ENCODE measurements at places on chromosomes 1 and 21.

GRCh38 chr21:26148071-26148839 is 22.3 kb downstream of the APP start:
- DNase-seq = no peak
- no peaks in the 10 kb centered on the region for H3K36me3 ChIP-seq
- H3K4me1 ChIP-seq = peaks cover 6% of the 10 kb centered on the region
- H3K27me3 ChIP-seq = no peaks in the 10 kb centered on the region
- peak overlapping the region; percentile 79 for H3K27ac ChIP-seq

DNA sequence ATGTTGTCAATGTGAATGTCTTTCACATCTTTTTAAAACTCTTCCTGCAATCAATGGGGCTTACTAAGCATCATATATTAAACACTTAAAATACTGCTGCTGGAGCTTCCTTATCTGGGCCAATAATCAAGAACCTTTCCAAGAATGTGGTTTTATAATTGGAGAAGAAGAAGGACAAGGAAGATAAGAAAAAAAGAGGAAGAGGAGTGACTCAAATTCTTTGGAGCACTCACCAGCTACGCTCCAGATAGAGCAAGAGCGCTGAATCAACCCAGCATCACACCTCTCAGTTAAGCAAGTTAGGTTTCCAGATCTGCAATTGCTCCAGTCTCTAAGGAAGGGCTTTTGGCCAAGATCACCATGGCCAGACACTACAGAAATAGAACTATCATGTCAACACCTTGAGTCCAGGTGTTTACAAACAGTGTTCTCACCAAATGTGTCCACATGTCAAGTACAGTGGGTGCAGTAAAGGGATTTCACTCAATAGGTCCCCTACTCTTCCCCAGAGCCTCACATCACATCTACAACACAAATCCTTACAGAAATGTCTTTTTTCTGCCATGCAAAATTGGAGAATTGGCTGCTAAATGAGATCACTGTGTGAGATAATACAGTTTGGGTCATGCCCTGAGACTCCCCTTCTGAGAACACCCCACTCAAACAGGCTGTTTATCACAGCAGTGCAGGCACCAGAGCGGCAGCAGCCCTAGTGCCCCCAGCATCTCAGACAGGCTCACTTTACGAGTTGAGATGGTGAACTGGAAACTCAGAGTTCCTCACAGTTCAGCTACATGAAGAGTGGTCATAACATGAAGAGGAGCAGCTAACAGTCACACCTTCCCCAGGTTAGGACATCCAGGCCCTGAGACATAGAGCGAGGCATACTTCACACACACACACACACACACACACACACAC is 1.7 kb upstream of the SPRR2B start:
- DNase-seq = no peak
- no peak overlapping the region for H3K4me3 ChIP-seq
- no peak overlapping the region for H3K27ac ChIP-seq
- H3K4me1 ChIP-seq = no peaks in the 10 kb centered on the region

GRCh38 chr1:93713341-93713740 is 31.7 kb upstream of the BCAR3 start:
- no peaks in the 10 kb centered on the region for H3K36me3 ChIP-seq
- no peak overlapping the region for H3K27ac ChIP-seq
- no peaks in the 10 kb centered on the region for H3K4me1 ChIP-seq
- no peaks in the 10 kb centered on the region for H3K27me3 ChIP-seq
- peak; percentile 2 for DNase-seq

GRCh38 chr1:63807046-63807445 is 33.2 kb downstream of the ROR1 start:
- H3K27ac ChIP-seq = no peak overlapping the region
- no peak overlapping the region for H3K4me3 ChIP-seq

GRCh38 chr1:27053977-27054753 is 41.5 kb upstream of the TENT5B start:
- DNase-seq = no peak
- no peak overlapping the region for H3K4me3 ChIP-seq
- H3K27me3 ChIP-seq = no peaks in the 10 kb centered on the region
- no peaks in the 10 kb centered on the region for H3K4me1 ChIP-seq
- no peak overlapping the region for H3K27ac ChIP-seq

DNA sequence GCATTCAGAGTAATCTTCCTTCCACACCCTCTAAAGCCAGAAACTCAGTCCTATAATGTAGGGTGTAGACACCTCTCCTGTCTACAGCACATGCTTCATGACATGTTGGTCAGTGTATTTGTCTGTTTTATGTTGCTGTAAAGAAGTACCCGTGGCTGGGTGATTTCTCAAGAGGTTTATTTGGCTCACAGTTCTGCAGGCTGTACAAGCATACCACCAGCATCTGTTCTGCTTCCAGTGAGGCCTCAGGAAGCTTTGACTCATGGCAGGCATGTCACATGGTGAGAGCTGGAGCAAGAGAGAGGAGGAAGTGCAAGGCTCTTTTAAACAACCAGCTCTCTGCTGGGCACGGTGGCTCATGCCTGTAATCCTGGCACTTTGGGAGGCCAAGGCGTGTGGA is 12.1 kb downstream of the PLOD1 start:
- H3K27ac ChIP-seq = no peak overlapping the region
- no peak overlapping the region for H3K4me3 ChIP-seq
- H3K27me3 ChIP-seq = no peaks in the 10 kb centered on the region
- H3K36me3 ChIP-seq = peaks cover 16% of the 10 kb centered on the region
- no peaks in the 10 kb centered on the region for H3K4me1 ChIP-seq

GRCh38 chr1:160251687-160252526 is 10.4 kb downstream of the DCAF8 start:
- H3K27me3 ChIP-seq = no peaks in the 10 kb centered on the region
- H3K4me3 ChIP-seq = no peak overlapping the region
- DNase-seq = no peak

GRCh38 chr1:41659159-41659495 is 174.6 kb upstream of the EDN2 start:
- no peak overlapping the region for H3K27ac ChIP-seq
- H3K36me3 ChIP-seq = no peaks in the 10 kb centered on the region
- H3K4me1 ChIP-seq = peaks cover 4% of the 10 kb centered on the region
- no peaks in the 10 kb centered on the region for H3K27me3 ChIP-seq
- DNase-seq = no peak

- peaks cover 3% of the 10 kb centered on the region for H3K4me1 ChIP-seq
- no peaks in the 10 kb centered on the region for H3K27me3 ChIP-seq
- peak overlapping the region; percentile 51 for H3K4me3 ChIP-seq
- peak overlapping the region; percentile 24 for H3K27ac ChIP-seq
- no peaks in the 10 kb centered on the region for H3K36me3 ChIP-seq
- no peak for DNase-seq
These were observed 2.1 kb downstream of the ADAMTS4 start for GRCh38 chr1:161196521-161197451.

DNA sequence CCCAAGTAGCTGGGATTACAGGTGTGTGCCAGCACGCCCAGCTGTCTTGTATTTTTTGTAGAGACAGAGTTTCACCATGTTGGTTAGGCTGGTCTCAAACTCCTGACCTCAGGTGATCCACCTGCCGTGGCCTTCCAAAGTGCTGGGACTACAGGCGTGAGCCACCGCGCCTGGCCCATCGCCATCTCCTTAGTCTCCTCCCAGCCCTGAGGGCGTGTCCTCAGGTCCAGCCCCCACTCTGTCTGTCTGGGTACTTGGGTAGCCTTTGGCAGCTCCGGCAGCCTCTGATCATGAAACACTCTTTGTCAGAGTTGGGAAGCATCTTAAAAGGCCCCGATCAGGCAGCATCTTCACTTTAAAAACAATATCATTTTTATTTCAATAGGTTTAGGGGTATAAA is 90.3 kb upstream of the DISP3 start:
- no peaks in the 10 kb centered on the region for H3K36me3 ChIP-seq
- no peaks in the 10 kb centered on the region for H3K4me1 ChIP-seq
- H3K27ac ChIP-seq = no peak overlapping the region
- H3K27me3 ChIP-seq = no peaks in the 10 kb centered on the region

DNA sequence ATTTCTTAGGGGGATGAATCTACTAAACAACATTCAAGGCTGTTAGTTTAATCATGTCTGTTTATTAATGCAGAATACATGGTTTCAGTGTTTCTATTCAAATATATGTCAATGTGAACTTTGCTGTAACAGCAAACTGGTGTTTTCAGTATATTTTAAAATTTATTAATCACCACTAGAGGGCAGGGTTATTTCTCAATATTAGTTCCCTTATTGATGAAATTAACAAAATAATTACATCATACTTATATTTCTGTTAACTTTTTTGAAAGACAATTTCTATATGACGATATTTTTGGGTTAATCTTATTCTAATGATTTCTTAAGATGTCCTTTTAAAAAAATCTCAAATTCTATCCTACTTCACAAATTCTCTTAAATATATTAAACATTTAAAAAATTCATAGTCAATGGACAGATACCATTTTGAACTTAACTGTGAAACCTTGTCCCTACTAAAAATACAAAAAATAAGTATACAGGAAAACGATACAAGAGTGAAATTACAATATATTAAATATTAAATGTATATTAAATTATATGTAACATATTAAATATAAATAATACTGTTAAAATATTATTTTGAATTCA is 1034.1 kb upstream of the PRMT6 start:
- DNase-seq = no peak
- H3K27ac ChIP-seq = no peak overlapping the region
- no peaks in the 10 kb centered on the region for H3K4me1 ChIP-seq
- no peaks in the 10 kb centered on the region for H3K36me3 ChIP-seq

GRCh38 chr1:28950449-28950848 is 36.1 kb downstream of the EPB41 start:
- no peaks in the 10 kb centered on the region for H3K36me3 ChIP-seq
- no peak for DNase-seq
- no peak overlapping the region for H3K4me3 ChIP-seq
- H3K4me1 ChIP-seq = peaks cover 6% of the 10 kb centered on the region
- no peak overlapping the region for H3K27ac ChIP-seq

DNA sequence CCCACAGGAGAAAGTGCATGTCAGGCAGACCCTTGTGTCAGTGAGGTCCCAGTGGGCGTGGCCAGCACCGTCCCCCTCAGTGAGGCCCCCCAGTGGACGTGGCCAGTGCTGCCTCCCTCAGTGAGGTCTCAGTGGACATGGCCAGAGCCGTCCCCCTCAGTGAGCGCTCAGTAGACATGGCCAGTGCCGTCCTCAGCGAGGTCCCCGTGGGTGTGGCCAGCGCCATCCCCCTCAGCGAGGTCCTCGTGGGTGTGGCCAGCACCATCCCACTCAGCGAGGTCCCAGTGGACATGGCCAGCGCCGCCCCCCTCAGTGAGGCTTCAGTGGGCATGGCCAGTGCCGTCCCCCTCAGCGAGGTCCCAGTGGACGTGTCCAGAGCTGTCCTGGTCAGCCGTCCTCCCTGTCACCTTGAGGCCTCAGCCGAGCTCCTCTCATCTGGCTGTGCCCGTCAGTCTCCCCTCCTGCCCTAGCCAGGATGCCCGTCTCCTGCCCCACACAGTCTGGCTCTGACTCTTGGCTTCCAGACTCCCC is 35.5 kb downstream of the PDE9A start:
- H3K4me3 ChIP-seq = no peak overlapping the region
- no peaks in the 10 kb centered on the region for H3K4me1 ChIP-seq
- no peak overlapping the region for H3K27ac ChIP-seq
- no peaks in the 10 kb centered on the region for H3K36me3 ChIP-seq
- DNase-seq = no peak
- H3K27me3 ChIP-seq = no peaks in the 10 kb centered on the region

DNA sequence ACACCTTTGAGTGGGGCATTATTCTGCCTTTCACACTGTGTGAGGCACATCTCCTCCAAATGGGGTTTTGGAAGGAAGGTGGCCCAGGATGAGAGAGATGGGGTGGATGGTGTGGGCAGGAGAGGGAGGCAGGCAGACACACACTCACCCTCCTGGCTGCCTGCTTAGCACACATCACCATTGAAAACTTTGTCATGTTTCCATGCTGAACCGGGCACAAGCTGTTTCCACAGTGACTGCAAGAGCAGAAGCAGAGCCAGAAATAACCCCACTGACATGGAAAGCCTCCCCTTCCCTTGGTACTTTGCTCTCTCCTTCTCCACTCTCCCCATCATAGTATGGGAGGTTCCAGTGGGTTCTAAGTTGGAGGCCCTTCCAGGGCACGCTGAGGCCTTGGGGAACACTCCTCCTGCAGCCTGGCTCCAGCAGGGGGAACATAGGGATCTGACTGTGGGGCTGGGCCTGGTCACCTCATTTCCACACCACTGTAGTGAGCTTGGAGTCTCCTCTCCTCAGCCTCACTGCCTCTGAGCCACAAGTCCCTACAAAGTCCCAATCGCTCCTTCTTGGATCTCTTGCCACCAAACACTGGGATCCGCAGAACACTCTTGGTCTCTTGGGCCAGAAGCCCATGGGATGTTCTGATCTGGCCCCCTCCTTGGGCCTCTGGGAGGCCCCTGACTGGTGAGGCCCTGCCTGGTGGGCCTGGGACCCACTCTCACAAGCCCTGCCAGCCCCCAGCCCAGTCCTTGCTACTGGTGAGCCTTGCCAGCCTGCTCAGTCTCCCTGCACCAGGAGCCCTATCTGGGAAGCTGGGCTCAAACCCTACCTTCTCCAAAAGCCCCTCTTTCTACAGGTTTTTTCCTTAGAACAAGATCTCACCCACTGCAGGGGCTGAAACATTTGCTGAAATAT is 163.0 kb upstream of the EDN2 start:
- peak; percentile 59 for DNase-seq
- no peak overlapping the region for H3K4me3 ChIP-seq
- H3K4me1 ChIP-seq = no peaks in the 10 kb centered on the region
- no peaks in the 10 kb centered on the region for H3K36me3 ChIP-seq
- H3K27ac ChIP-seq = no peak overlapping the region

DNA sequence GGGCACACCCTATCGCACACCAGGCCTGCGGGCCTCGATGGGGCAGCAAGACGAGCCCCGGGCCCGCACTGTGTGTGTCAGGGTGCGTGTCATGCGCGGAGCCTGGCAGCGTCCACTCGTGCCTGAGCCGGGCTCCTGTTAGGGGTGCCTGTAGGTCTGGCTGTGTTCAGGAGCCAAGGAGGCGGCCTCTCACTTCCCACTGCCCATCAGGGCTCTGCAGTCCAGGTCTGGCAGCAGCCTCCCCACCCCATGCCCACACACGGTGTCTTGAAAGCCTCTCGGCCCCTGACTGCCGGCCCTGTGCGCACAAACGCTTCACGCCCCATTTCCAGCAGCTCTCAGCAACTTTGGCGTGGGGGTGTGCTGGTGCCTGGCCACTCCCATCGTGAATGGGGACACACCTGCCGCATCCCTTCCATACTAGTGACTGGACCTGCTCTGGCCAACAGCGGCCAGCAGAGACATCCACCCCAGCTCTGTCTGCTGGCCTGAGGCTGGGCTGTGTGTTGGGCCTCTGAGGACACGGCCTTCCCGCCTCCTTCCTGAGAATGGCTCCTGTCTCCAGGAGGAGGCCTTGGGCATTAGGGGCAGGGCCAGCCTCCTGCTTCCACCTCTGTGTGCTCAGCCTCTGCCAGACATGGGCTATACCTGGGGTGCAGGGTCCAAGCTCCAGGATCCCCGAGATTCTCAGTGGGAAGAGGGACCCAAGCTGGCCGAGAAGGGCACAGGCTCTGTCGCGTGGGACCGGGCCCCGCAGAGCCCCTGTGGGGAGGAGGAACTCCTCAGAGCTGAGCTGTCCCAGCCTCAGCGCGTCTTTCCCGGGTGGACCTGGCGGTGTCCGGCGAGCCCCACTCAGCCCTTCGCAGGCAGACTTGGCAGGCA is 41.8 kb upstream of the ACTRT2 start:
- DNase-seq = peak; percentile 68
- no peaks in the 10 kb centered on the region for H3K27me3 ChIP-seq

- no peak overlapping the region for H3K27ac ChIP-seq
- no peaks in the 10 kb centered on the region for H3K36me3 ChIP-seq
- no peaks in the 10 kb centered on the region for H3K4me1 ChIP-seq
These were observed 1206.2 kb upstream of the NCAM2 start for GRCh38 chr21:19792004-19792403.
